ENCODE measurements at places on chromosomes 11 and 22. TPM values are rescaled to one million over a fixed set of nuclear protein-coding genes. Genes with fewer than 3 reads are reported as not detected.

BAIAP2L2 gene
- 0.33 TPM for total RNA-seq

KCNQ1OT1 gene
- total RNA-seq: 0.66 TPM

B3GAT1 gene
- total RNA-seq: 0.66 TPM

TKFC gene
- total RNA-seq: 15.4 TPM

OR2AG1 gene
- total RNA-seq: not detected
